ENCODE measurements at places on chromosomes 1 and 21. TPM values are rescaled to one million over a fixed set of nuclear protein-coding genes. Genes with fewer than 3 reads are reported as not detected.

DNA sequence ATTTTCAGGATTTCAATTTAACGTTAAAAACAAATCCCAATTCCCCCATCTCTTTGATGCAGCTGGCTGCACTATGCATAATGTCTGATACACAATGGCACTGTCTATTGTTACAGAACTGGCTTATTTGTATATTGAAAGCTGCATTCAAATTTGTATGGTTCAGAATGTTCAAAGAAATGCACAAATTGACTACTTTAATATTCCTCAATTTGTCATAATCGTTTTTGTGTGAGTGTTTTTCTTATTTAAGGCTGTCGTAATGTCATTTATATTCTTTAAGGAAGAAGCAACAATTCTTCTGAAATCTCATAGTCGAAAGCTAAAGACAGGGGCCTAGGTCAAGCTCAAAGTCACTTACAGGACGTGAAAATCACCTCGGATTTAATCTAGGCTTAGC, 341.4 kb upstream of the ZRANB2 start:
- no peak for DNase-seq

The CR1 gene
- total RNA-seq, result under 0.01 TPM

DNA sequence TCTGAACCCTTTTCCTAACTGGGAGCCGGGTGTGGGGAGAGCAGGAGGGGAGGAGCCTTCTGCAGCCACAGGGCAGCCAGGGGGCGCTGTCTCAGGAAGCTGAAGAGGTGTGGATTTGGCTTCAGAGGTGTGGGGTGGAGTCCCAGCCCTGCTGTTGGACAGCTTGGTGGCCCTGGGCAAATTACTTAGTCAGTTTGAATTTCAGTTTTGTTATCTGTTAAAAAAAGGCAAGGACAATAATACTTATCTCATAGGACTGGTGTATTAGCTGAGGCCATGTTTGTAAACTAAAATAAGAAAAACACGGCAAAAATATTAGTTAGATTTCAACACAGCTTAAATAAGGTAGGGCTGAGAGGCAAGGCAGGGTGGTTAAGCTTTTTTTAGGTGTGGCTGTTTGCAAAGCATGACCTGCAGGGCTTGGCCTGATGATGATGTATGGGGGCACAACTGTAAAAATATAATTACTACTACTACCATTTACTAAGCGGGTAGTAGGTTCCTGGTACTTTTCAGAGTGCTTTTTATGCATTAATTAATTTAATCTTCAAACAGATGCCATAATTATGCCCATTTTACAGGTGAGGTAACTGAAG, 111.8 kb downstream of the PLXNA2 start:
- peak; percentile 72 for DNase-seq

DNA sequence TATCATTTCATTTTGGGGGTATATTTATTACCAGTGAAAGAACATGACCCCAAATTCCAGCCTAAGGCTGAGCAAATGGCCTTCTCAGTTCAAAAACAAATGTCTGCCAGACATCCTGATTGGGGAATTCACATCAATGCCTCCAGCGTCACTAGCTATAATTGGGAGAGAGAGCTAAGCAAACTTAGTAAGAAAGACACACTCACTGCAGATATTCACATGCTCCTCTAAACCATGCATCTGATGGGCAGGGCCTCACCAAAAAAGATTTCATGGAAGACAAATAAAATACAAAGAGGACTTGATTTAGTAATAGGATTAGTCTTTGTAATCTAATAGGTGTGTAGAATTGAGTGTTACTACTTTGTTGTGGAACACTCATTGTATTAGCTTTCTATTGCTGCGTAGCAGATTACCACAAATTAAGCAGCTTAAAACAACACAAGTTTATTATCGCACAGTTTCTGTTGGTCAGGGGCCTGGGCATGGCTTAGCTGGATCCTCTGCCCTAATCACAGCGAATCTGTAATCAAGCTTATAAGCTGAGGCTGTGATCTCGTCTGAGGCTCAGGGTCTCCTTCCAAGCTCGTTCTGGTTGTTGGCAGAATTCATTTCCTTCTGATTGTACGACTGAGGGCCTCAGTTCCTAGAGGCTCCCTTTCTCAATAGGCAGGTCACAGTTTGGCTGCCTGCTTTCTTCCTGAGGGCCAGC, 243.0 kb downstream of the PBX1 start:
- DNase-seq, result no peak

The CD1D gene
- under 0.01 TPM for total RNA-seq

- DNase-seq, result no peak
These were observed 73.5 kb downstream of the CNST start for GRCh38 chr1:246639732-246640131.

DNA sequence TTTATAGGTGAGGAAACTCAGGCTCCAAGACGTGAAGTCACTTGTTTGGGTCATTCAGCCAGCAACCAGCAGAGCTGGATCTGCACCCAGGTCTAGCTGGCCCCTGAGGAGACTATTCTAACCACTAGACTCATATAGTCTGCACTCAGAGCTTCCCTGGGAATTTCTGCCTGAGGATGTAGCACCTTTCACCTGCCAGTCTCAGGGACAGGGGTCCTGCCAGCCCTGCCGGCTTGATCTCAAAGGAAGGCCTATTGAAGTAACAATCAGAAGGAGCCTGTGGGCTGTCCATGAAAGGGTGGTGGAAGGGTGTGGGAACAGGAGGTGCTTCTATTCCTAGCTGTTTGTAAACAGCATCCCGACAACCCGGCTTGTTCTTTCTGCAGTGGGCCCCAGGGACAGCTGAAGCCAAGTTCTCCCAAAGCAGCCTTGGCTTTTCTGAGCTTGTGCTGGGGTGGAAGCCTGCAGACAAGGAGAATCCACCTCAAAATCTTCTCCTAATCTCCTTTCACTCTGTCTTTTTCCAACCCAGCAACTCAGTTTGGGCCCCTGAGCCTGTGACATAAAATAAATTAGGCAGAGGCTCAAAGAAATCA, 7.8 kb downstream of the LMOD1 start:
- DNase-seq, result peak; percentile 55

- DNase-seq, result no peak
These were observed 220.1 kb upstream of the SAMSN1 start for GRCh38 chr21:14766241-14766640.

The S100A8 gene
- not detected for total RNA-seq

GRCh38 chr1:84691122-84691783, 992 bp upstream of the SSX2IP start:
- DNase-seq, result no peak

DNA sequence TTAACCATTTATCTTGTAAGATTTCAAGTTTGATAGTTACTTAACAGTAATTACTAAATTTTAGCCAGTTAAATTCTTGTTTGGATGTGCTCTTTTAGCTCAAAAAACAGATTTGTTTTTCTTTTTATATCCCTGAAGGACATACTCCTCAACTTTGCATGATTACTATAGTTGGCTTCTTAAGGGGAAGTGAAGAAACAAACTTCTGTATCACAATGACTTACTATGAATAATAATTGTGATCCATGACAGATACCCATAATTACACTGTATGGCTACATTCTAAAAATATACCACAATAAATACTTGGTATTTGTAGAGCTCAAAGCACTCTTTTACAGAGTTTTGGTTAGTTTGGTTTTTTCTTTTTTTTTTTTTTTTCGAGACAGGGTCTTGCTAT, 55.8 kb downstream of the IARS2 start:
- DNase-seq, result no peak
